ENCODE measurements at places on chromosomes 7 and 10.

DNA sequence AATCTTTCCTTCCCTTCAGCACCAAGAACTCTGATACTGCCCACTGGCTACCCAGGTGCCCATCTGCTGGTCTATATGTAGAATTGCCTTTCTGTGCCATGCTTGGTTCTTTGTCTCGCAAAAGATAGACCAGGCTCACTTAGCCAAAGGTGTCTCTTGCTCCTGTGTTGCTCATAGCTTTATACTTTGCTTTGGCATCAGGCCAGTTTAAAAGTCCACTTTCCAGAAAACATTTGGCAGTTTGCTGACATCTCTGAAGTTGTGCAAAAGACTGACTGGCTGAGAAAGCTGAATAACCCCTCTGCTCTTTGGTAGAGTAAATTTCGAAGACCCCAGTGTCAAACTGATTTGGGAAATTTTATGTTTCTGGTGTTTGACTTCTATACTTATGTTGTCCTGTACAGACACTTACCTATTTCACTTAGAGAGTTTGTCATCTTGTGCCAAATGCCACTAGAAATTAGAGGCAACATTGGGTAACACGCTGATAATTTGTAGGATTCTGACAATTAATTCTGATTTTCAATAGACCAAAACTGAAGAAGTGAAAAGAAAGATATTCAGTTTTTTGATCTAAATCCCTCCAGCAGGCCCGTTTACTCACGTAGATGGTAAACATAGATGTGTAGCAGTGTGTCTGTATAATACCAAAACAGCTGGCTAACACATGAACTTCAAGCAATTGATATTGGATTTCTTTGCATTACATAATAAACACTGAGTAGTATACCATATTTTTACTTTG is 91.1 kb downstream of the CPED1 start:
- no peak for DNase-seq

GRCh38 chr7:7596176-7596575 is 29.5 kb downstream of the MIOS start:
- no peak for DNase-seq

DNA sequence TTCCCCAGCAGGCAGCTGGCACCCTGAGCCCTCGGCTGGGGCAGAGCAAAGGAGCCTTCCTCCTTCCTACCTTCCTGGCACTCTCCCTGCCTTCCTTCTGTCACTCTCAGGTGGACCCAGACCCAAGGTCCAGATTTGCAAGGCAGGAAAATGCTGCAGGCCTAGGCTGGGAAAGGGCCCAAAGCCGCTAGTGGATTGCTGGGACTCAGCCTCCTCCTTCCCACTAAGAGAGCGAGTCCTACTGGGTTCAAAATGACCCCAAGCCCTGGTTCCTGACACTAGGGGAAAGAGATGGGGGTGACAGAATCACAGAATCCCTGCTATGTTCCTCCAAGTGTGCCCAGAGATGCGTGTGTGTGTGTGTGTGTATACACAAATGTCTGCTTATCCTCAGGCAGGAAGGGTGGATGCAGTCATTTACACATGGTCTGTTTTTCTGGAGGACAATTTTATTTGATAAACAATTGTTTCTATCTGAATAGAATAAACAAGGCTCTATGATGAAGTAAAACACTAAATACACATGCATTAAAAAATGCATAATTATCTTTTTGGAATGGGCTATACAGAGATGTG is 1.3 kb upstream of the PLAU start:
- DNase-seq, result no peak

DNA sequence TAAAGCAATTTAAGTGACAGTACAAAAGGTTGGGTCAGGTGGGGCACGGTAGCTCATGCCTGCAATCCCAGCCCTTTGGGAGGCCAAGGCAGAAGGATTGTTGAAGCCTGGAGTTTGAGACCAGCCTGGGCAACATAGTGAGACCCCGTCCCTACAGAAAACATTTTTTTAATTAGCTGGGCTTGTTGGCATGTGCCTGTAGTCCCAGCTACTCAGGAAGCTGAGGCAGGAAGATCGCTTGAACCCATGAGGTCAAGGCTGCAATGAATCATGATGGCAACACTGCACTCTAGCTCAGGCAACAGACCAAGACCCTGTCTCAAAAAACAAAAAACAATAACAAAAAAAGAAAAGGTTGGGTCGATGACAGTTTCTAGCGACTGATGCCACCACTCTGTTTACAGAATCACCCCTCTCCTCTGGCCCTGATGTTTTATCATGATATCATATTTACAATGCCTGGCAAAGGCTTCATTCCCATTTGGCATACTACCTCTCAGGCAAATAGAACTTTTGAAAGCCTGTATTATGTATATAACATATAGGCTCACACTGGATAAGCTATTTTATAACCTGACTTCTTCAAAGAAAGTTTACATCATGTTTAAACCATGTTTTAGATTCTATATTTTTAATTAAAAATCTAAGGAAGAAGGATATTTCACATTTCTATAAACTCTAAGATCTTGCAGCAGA is 558 bp upstream of the ABCC2 start:
- DNase-seq, result no peak

DNA sequence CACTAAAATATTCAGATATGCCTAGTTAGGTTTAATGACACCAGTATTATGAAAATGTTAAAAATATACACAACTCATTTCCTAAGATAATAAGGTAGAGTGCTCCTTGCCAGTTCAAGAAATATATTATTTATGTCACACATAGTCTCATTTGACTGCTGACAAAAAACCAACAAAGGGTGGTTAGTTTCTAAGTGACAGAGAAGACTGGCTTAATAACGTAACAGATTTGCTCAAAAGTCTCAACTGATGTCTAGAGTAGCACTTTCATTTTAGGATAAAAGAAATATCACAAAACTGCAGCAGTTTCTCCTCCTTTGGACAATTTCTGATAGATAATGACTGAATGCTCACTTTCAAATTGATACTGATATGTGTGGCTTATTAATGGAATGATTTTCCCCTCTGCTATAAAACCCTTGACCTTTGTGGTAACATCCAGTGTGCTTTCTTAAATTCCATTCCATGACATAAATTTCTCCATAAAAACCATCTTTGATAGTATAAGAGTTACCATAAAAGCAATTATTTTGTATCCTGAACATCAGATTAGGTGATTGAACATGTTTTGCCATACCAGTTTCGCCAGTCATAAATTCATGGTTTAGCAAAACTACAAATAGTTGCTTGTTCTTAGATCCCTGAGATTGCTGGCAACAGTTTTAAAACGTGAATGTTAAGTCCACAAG is 94.2 kb downstream of the NRBF2 start:
- DNase-seq, result no peak

GRCh38 chr10:68796605-68797004 is 30.7 kb upstream of the STOX1 start:
- DNase-seq, result no peak

- DNase-seq, result no peak
Measured at GRCh38 chr7:138814816-138815332, 16.9 kb upstream of the ATP6V0A4 start.

GRCh38 chr7:91801331-91801983 is 79.0 kb downstream of the MTERF1 start:
- DNase-seq, result no peak

DNA sequence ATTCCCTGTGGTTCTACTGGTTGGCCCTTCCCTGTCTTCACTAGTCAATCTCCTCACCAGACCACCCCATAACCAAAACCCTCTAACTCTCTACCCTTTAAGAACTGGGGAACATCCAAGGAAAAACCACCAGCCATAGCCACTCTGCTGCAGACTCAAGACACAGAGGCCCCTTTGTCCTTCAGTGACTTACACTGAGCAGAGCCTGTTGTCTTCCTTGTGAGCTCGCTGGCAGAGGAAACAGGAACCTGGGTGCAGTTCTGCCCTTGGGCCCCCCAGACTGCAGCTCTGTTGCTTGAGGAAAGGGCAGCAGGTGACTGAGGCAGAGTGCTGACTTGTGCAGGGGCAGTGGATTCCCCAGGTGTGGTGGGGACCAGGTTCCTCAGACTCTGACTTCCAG is 30.6 kb downstream of the ZC3HAV1 start:
- DNase-seq, result no peak

- no peak for DNase-seq
Measured at GRCh38 chr7:132030883-132031282, 474.5 kb upstream of the PODXL start.

- no peak for DNase-seq
Measured at GRCh38 chr10:29702273-29703164, 67.7 kb upstream of the SVIL start.

DNA sequence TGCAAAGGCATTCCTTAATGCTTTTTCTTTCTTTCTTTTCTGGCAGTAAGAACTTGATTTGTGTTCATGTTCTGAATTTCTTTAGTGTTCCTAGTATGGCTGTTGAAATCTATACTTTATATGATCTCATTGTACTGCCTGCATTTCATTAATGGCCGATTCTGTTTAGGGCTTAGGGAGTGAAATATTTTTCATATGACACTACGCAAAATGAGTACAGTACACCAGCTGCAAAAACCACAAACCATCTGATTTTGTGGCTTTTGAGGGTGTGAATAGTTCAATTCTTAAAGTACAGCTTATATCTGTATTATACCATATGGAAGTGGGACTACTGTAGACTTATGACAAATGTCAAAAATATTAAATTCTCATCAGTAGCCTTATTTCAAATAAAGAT is 69.1 kb upstream of the FOXP2 start:
- DNase-seq, result no peak

- no peak for DNase-seq
Measured at GRCh38 chr7:98387544-98388226, 13.2 kb downstream of the BAIAP2L1 start.

DNA sequence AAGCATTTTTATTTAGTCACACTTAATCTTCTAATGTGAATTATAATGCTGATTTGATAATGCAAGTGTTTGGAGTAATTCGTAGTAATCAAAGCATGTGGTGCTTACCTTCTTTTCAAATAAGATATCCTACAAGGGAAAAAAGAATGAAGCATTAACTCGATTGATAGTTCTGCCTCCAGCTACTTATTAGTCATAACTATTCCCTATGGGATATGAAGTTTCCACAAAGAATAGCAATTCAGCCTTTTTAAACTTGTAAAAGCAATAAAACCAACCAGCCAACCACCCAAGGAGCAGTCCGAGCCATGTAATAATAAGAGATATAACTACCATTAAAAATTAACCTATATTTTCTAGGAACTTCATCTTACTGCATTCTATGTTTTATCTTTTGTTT is 11.6 kb downstream of the COL28A1 start:
- DNase-seq, result no peak

DNA sequence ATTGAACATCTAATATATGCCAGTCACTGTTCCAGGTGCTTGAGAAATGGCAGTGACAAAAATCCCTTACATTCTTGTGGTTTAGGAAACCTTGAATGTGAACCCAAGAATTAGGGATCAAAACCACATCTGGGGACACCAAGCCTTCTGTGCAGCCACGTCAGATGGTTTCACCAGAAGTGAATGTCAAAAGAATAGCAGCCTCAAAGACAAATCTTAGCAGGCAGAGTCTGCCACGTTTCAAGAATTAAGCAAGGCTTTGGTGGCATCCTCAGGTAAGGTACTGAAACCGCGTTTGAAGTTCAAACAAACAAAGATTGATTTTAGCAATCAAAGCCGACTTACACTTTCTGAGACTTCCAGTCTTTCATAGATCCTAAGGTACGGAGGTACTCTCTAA is 225.5 kb upstream of the GNAI1 start:
- no peak for DNase-seq

GRCh38 chr7:36969376-36969775 is 245.1 kb upstream of the AOAH start:
- no peak for DNase-seq

Measured in frontal cortex (tissue), 4 donors.